ENCODE measurements at places on chromosomes 2 and 18.

DNA sequence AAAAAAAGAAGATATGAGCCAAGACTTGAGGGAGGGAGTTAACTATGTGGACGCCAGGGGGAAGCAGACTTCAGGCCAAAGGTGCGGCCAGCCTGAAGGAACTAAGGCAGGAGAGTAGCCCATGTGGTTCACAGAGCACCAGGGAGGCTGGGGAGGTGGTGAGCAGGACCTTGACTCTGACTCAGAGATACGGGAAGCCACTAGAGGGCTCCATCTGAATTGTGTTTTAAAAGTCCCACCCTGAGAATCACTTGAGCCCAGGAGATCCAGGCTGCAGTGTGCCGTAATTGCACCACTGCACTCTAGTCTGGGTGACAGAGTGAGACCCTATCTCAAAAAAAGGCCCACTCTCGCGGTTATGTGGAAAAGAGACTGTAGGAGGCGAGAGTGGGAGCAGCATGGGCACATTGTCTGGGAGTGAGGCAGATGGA lies 12.3 kb downstream of the CEP192 start:
- DNase-seq, result no peak

- no peak for DNase-seq
Measured at GRCh38 chr2:48357351-48357750, 172.6 kb upstream of the STON1 start.

- no peak for DNase-seq
Measured at GRCh38 chr2:95315801-95316411, 18.8 kb downstream of the KCNIP3 start.

GRCh38 chr2:185388226-185388625 lies 350.4 kb upstream of the FSIP2 start:
- no peak for DNase-seq

DNA sequence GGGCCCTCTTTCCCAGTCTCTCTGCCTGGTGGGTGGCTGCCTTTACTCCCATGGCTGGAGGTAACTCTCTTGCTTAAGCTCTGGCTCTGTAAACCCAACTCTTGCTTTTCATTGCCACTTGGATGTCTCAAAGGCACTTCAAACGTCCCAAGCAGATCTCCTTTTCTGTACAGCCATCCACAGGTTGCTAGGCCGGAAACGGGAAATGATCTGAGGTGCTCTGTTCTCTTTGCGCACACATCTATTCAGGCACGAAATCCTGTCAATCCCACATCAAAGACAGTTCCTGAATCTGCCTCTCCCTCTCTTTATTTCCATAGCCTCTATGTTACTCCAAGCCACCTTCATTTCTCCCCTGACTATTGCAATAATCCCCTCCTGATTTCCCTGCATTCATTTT lies 87.4 kb downstream of the AOX1 start:
- no peak for DNase-seq

DNA sequence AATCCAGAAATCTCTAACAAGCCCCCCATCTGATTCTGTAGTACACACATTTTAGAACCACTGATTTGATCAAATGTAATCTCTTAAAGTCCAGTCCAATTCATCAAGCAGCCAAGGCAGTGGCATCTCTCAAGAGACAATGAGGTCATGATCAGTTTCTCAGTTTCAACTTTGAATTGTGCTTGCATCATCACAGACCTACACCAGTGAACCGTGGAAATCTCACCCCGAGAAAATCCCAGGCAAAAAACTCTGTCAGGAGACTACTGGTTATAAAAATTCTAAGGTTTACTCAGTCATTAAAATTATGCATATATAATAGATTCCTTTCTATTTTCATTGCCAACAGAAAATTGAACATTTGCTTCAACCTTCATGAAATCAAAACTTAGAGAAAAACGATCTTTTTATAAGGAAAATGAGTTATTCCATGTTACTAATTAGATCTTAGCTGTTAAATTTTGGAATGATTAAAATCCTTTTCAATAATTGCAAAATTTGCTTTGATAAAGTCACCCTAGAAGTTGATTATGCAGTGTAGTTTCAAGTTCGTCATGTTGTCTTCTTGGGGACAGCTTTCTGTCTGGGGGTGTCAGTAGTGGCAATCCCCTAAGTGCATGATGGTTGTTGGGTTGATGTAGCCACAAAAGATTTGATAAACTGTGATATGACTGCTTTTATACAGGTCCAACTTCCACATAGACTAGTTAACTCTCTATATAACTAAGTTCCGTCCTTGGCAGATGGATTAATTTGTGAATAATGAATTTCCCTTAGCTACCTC lies 235.0 kb downstream of the CAMKMT start:
- no peak for DNase-seq
